Activated CD4-positive, alpha-beta T cell treated with anti-CD3 and anti-CD28 coated beads for 48 hours (primary cell): ENCODE measurements at places on chromosomes 5 and 9.

DNA sequence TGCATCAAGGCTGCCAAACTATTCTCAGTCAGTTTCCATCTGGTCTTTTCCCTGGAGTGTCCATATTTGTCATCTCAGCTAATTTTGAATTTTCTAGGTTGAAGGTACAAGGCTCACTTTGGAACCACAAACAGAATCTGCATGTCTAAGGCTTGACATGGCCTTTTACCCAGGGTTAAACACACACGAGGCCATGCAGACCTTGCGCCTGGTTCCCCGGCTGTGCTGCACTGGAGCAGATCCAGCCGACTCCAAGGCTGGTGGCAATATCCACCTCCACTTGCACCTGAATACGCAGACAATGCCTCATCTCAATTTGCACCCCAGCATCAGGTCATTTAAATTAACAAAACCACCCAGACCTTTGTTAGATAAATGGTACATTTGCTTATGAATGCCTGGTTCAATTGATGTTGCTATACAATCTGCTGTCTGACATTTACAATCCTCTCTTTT is 276.2 kb downstream of the HSPA4 start:
- DNase-seq = no peak

DNA sequence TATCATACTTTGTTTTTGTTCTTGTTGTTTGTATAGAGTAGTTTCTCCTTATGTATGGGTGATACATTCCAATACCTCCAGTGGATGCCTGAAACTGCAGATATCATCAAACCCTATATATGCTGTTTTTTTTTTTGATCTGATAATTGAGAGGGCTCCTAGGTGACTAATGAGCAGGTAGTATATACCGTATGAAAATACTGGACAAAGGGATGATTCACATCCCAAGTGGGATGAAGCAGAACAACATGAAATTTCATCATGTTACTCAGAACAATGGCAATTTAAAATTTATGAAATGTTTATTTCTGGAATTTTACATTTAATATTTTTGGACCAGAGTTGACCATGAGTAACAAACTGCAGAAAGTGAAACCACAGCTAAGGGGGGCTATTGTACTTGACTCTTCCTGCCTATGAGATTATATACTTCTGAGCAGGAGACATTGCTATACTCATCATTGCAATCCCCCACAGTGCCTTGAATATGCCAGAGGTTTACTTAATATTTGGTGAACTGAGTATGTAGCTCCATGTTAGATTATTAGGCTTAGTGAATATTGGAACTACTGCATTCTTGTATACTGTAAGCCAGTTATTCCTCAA is 258.7 kb upstream of the FBXL7 start:
- no peak for DNase-seq

- no peak for DNase-seq
Observed at GRCh38 chr5:159041444-159042198, 58.1 kb downstream of the EBF1 start.

DNA sequence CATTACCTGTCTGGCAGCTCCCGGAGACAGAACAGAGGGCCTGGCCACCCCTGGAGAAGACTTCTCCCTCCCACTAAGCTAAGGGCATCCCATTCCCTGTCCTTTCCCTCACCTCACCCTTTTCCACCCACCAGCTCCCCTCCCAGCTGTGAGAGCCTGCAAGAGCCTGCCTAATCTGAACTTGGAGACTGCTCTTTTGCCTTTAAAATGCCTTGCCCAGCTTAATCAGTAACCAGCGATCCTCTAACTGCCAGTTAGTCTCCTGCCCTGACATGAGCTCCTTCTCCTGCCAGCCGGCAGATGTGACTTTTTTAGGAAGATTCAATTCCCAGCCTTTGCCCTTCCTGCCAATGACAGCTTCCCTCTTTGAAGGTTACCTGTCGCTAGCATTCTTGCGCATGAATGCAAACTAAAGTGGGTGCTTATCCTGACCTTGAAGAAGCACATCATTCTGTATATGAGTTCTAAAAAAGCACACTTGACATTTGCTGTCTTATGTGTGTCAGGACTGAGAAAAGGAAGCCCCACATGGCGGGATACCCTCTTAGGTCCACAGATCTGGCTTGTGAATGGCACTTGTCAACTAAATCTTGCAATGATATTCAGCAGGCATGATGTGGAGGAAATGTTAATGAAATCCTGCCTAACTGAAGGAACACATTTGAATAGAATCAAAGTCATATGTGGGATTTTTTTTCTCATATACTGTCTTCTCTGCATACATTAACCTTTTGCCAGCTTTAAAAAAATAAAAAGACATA is 411.2 kb upstream of the SLC30A5 start:
- DNase-seq = no peak

DNA sequence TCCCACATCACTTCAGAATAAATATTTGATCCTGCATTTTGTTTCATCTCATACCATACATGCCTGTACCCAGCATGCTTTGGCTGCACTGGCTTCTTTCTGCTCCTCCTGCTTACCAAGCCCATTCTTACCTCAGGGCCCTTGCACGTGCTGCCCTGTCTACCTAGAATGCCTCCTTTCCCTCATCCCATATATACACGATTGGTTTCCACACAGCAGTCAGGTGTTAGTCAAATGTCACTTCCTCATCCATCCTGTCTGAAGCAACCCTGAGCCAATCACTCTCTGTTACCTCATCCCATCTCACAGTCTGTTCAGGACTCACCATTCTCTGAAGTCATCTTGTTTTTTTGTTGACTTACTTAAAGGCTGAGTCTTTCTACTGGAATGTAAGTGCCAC is 30.3 kb downstream of the CAST start:
- DNase-seq = no peak

DNA sequence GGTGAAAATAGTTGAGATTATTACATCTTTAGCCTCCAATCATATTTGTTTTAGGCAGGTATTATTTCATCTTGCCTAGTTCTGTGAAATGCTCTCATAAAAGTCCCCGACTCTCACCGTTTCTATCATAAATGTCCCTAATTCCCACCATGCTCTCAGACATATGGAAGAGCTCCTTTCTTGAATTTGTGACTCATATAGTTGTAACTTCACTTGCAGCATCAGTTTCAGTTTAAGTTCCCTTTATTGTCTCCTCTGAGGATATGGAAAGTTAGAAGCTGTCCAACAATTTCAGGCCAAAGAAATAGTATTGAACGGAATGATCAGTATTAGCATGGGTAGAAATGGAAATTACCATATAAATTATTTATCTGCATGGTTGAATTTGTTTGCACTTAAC is 187.5 kb upstream of the NR4A3 start:
- no peak for DNase-seq
